AG10803 (cell line): ENCODE measurements at places on chromosomes 7 and 10.

GRCh38 chr7:157412021-157412443 lies 75.2 kb downstream of the DNAJB6 start:
- peak; percentile 74 for DNase-seq

GRCh38 chr7:4226524-4226882 lies 455.6 kb upstream of the FOXK1 start:
- no peak for DNase-seq

- peak; percentile 14 for DNase-seq
Measured at GRCh38 chr10:116947841-116948529, 57.0 kb downstream of the SHTN1 start.

GRCh38 chr10:64303566-64303965 lies 782.4 kb downstream of the REEP3 start:
- no peak for DNase-seq

- peak; percentile 80 for DNase-seq
Measured at GRCh38 chr7:94698275-94698674, 42.3 kb upstream of the SGCE start.

DNA sequence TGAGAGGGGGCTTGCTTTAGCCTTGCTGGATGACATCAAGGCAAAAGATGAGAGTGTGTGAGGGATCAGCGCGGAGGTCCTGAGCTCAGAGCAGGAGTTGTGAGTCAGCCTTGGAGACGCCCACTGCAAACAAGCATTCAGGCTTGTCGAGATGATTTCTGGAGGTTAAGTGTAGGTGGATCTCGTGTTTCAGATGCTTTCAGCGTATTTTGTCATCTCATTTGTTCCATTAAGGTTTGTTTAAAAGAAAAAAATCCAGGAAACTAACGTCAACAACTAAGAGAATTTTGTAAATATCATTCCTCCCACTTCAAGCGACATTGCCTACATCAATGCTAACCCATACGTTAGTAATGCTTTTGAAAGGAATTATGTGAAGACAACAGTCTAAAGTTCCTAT lies 715.4 kb upstream of the NRP1 start:
- no peak for DNase-seq

DNA sequence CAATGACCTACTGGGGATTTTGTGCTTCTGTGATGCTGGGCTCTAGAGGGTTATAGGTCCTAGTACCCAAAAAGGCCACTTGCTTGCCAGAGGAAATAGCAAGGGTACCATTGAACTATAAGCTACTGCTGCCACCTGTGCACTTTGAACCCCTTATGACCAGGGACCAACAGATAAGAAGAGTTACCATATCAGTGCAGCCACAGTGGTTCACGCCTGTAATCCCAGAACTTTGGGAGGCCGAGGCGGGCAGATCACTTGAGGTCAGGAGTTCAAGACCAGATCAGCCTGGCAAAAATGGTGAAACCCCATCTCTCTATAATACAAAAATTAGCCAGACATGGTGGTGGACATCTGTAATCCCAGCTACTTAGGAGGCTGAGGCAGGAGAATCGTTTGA lies 15.5 kb upstream of the CNOT4 start:
- DNase-seq = no peak

DNA sequence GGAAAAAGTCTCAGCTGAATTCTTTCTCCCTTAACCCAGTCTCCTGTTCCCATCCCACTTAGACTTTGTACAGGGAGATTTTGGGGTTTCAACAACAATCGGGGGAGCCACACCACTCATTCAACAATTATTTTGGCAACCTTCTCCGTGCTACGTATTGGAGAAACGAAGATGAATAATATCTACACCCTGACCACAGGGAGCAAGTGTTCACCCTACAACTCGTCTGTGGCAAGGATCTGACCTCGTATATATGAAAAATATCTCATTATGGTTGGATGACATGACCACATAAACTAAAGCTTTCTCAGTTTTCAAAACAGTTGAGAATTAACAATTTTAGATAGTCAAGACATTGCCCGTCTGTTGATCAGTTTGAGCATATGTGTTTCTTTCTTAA lies 302.1 kb downstream of the CACNA2D1 start:
- DNase-seq = no peak

DNA sequence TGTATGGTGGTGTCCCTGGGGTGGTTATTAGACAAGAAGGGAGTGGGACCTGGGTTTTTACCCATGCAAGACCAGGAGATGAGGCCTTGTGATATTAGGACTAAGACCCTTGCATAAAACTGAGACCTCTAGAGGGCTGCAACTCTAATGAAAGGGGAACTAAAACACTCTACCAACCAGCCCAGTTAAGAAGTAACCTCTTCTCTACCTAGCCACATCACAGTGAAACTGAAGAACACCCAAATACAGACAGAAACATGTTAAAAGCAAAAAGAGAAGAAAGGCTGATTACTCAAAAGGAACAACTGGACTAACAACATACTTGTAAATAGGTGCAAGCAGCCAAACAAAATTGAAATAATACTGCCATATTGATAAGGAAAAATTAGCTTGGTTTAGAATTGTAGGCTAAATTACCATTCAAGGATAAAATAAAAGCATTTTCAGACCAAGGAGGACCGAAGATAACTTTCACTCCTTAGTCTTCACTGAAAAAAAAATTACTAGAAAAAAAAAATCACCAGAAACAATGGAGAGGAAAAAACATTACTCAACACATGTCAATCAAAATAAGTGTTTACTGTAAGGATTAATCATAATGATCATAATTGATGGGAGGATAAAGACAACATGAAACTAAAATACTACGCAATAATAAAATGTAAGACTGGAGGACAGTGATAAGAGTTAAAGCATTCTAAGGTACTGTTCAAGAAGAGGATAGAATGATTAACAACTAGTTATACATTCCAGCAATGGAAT lies 27.6 kb downstream of the ERLIN1 start:
- no peak for DNase-seq

GRCh38 chr10:124560377-124561105 lies 98.9 kb downstream of the LHPP start:
- DNase-seq = peak; percentile 60

GRCh38 chr10:101031796-101032636 lies 982 bp downstream of the SFXN3 start:
- peak; percentile 71 for DNase-seq

DNA sequence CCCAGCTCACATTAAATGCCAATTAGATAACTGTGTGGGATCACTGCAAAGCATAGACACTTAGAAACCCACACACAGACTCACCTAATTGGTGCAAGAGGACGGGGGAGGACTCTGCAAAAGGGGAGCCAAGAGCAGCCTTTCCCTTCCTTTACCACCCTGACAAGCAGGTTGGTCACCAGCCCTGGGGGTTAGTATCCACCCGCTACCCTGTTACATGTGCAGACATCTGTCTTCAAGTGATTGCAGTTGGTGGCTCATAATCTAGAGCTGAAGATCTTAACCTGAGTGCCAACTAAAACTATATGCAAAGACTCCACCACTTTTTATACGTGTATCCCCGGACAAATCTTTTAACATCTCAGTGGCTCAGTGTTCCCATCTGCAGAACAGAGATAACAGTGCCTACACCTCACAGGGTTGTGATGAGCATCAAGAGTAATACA lies 56.9 kb downstream of the SORBS1 start:
- DNase-seq = no peak

GRCh38 chr10:70756700-70757360 lies 28.3 kb downstream of the TBATA start:
- no peak for DNase-seq

DNA sequence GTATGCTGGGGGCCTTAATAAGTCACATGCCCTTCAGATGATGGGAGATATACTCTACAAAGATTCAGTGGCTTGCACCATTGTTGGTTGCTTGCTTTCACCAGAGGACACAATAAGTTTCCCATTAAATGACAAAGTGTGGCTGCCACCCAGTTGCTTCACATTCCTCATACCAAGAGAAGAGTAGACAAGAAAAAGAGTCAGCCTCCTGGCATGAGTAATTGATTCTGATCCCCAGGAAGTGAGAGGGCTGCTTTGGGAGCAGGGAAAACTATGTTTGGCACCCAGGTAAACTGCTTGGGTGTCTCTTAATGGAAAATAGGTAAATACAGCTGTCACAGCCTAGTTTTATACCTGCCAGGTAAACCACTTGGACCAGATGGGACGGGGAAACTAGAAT lies 66.7 kb upstream of the IL6 start:
- DNase-seq = peak; percentile 40

DNA sequence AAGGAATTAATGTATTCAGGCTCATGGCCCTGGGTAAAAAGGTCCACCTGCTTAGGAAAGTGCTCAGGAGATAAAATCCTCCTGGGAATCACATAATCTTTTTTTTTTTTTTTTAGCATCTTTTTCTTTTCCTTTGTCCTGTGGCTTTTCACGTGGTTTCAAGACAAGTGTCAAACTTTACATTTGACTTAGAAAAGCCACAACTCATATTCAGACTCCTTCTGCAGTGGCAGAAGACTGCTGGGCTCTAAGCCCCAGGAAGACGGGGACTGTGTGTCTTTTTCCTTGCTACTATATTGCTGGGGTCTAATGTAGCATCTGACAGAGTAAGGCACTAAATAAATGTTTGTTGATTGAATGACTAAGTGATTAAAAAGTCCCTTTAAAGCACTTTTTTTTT lies 127.5 kb upstream of the ANKRD1 start:
- DNase-seq = no peak

GRCh38 chr7:77800158-77800557 lies 1.6 kb downstream of the PHTF2 start:
- no peak for DNase-seq

- no peak for DNase-seq
Measured at GRCh38 chr10:130570074-130570473, 433.9 kb downstream of the GLRX3 start.

- no peak for DNase-seq
Measured at GRCh38 chr10:45581216-45581549, 91.4 kb downstream of the ZFAND4 start.

DNA sequence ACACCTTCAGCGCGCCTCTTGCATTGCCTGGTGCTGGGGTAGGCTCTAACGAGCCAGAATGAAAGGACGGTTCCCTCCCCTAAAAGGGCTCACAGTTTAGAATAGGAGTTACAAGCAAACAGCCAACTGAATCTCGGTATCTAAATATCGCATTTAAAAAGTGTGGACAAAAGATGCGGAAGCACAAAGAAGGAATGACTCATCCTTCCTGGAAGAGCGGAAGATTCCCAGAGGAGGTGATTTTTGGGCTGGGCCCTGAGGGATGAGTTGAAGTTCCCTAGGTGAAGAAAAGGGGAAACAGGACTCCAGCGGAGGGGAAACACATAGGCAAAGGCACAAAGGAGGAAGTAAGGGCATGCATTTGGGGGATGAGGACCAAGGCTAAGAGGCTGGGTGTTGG lies 29.9 kb downstream of the SRRM3 start:
- no peak for DNase-seq

GRCh38 chr7:84614821-84615501 lies 420.4 kb upstream of the SEMA3A start:
- DNase-seq = no peak

DNA sequence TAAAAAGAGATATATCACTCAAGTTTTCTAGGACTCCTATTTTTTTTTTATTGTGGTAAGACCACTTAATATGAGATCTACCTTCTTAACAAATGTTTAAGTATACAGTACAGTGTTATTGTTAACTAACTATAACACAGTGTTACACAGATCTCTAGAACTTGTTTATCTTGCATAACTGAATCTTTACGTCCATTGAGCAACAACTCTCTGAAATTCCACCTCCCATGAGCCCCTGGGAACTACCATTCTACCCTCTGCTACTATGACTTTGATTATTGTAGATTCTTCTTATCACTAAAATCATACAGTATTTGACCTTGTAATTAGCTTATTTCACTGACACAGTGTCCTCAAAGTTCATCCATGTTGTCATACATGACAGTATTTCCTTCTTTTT lies 22.5 kb upstream of the REEP3 start:
- no peak for DNase-seq

GRCh38 chr10:23037152-23037551 lies 58.2 kb upstream of the MSRB2 start:
- no peak for DNase-seq

DNA sequence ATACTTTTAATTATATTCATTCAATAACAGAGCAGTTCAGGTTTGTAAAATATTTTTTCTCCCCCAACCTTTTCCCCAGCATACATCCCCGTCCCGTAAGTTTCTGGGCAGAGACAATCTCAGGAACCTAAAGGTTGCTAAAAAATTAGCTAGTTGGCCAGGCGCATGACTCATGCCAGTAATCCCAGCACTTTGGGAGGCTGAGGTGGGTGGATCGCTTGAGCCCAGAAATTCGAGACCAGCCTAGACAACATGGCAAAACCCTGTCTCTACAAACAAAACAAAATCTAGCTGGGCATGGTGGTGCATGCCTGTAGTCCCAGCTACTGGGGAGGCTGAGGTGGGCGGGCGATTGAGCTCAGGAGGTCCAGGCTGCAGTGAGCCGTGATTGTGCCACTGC lies 40.2 kb downstream of the TCF7L2 start:
- no peak for DNase-seq

GRCh38 chr7:5492636-5493020 lies 69.0 kb upstream of the TNRC18 start:
- no peak for DNase-seq

- no peak for DNase-seq
Measured at GRCh38 chr7:45713669-45714520, 139.7 kb downstream of the ADCY1 start.

DNA sequence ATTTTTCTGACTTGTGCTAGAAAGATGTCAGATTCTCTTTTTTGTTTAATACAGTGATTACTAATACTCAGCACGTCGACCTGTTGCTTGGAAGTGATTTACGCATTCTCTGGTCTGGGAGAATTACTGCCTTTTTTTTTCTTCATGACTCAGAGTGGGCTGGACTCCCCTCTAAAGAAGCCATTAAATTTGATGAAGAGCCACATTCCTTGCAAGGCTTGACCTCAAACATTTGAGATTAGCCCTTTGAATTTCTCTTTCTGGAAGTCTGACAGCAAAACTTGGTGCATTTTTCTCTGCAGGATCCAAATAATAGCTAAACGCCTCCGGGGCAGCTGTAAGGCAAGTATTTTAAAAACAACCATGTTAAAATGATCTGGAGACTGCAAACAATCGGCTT lies 171.6 kb downstream of the GALNT17 start:
- peak; percentile 9 for DNase-seq

DNA sequence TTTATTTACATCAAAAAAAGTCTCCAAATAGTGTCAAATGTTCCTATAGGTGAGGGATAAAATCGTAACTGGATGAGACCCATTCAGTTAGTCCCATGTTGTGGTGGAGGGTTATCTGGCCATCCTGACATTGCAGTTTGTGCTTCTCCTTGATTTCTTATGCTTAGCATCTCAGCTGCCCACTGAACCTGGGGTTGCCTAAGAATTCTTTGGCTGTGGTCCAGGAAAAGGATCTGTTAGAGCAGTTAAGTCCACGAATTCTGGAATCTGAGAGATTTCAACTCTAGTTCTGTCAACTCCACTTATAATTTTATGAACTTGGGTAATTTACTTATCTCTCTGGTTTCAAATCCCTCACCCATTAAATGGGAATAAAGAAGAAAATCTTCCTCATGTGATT lies 1673.4 kb downstream of the REEP3 start:
- DNase-seq = peak; percentile 2

GRCh38 chr7:41948503-41948902 lies 245.6 kb upstream of the INHBA start:
- DNase-seq = no peak

- no peak for DNase-seq
Measured at GRCh38 chr7:133795068-133795665, 332.0 kb upstream of the LRGUK start.
